NCI-H187 treated with DMSO at 0.1 percent for 48 hours (cell line): ENCODE measurements at places on chromosomes 2 and 18.

- DNase-seq, result no peak
Observed at GRCh38 chr18:62512532-62512931, 10.3 kb upstream of the ZCCHC2 start.

DNA sequence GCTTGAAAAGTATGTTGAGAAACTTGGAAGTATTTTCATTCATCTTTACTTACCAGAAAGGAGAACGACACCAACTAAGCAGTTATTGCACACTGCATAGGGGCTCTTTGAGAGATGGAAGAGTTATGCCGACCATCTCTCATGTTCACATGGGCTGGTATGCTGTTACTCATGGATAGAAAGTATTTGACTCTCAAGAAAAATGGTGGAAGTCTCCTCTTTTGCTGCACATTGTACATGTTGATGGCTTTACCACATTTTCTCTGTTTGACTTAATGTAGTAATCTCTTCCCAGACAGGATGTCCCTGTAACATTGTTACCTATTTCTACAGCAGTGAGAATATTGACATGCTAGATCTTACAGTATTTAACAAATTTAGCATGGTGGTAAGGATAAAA is 23.2 kb downstream of the CAB39 start:
- DNase-seq, result no peak

- DNase-seq, result no peak
Observed at GRCh38 chr18:56804395-56804794, 153.2 kb downstream of the WDR7 start.

DNA sequence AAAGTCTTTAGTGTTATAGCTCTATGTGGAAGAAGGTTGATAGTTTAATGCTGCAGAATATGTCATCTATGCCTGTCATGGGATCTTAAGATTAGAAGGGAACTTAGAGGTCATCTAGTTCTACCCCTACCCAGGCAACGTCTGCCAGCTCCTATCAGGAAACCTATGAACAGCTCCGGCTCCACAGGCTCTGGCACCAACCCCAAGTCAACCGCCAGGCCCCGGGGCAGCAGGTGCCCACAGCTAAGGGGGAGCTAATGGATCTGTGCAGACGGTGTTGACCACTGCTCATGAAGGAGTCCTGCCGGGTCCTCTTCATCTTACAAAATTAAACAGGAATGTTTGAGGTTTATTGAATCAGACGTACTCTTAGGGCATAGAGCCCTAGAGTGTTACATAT is 440.8 kb upstream of the KLHL29 start:
- DNase-seq, result no peak

- DNase-seq, result no peak
Observed at GRCh38 chr18:12420821-12421421, 13.2 kb downstream of the PRELID3A start.

- no peak for DNase-seq
Observed at GRCh38 chr2:133655610-133656009, 87.3 kb upstream of the NCKAP5 start.

- DNase-seq, result no peak
Observed at GRCh38 chr18:76973520-76974266, 151.3 kb downstream of the ZNF236 start.

GRCh38 chr2:224832207-224832606 is 116.0 kb upstream of the CCDC195 start:
- no peak for DNase-seq

DNA sequence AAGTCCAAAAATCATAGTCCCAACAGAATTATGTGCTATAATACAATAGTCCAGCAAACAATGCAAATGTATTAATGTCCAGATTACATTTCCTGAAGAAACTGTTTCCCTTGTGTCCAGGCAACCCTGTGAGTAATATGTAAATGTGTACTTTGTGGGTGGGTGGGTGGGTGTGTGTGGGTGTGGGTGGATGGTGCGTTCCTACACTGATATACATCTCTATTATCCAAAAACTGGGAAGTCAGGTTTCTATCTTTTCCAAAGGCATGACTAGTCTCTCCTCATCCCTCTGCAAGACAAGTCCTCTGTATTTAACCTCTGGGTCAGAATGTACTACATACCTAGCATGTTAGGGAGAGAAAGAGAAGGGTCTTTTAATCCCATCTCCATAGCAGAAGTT is 71.6 kb downstream of the LNPK start:
- DNase-seq, result no peak

- peak; percentile 47 for DNase-seq
Observed at GRCh38 chr18:657311-658000, at the start of gene TYMS. TSS of gene TYMS (plus strand) at chr18:657653. CDS start at chr18:657743, 90 bp downstream.

DNA sequence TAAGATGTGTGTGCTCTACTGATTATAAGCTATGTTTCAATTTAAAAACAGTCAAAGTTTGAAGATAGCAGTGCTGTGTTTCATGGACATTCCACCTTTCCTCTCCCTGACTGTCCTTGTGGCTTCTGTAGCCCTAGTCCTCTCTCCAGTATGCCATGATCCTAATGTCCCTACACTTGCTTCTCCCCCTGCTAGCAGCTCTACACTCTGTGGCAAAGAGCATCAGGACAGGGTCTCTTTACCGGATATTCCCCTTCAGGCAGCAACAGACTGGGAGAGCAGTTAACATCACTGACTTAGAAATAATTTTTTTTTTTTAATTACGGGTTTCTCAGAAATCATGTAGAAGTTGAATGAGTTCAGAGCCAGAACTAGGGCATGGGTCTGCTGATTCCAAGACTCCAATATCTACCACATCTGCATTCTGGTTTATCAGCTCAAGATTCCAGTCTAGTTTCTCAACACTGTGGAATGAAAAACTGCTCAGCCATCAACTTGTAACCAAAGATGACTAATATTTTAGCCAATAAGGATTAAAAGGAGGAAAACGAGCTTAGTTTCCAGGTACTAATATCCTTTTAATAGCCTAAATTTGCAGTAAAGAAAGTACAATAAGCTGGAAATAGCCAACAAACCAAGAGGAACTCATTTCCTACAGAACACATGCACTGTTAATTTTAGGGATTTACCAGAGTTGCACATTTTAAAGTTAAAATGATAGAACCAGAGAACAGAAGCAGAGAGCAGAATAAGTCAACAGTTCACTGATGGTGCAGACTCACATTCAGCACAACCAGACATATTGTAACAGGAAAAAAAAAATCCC is 45.2 kb downstream of the TMEM131 start:
- DNase-seq, result no peak

GRCh38 chr2:17309741-17310339 is 208.4 kb downstream of the RAD51AP2 start:
- DNase-seq, result peak; percentile 75

DNA sequence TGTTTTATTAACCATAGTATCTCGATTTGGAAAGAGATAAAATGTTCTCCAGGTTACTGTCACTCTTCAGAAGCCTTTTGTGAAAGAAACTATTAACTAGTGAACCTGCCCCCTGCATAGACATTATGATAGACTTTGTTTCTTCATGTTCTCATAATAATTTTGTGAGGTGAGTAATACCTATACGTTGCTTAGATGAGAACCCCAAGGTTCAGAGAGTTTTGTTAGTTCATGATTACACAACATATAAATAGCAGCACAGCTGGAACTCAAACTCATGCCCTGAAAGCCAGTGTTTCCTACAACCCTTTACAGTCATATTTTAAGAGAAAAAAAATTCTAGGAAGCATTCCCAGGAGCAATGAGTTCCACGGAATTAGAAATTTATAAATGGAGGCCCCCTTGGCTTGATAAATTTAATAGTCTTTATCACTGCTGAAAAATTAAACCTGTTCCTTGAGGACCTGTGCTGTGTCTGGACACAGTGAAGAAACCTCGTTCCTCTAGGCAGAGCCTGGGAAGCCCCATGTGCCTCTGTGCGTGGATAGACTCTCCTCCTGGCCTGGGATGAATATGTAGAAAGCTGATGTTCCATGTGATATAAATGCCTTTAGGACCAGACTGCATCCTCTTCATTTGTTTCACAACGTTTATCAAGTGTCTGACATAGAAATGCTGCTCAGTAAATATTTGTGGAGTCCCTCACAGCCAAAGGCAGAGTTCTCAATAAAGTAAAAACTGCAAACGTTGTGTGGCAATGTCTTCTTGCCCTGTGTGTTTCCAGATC is 1257.0 kb upstream of the GYPC start:
- no peak for DNase-seq

- no peak for DNase-seq
Observed at GRCh38 chr2:3403587-3404334, 24.3 kb downstream of the TRAPPC12 start.

DNA sequence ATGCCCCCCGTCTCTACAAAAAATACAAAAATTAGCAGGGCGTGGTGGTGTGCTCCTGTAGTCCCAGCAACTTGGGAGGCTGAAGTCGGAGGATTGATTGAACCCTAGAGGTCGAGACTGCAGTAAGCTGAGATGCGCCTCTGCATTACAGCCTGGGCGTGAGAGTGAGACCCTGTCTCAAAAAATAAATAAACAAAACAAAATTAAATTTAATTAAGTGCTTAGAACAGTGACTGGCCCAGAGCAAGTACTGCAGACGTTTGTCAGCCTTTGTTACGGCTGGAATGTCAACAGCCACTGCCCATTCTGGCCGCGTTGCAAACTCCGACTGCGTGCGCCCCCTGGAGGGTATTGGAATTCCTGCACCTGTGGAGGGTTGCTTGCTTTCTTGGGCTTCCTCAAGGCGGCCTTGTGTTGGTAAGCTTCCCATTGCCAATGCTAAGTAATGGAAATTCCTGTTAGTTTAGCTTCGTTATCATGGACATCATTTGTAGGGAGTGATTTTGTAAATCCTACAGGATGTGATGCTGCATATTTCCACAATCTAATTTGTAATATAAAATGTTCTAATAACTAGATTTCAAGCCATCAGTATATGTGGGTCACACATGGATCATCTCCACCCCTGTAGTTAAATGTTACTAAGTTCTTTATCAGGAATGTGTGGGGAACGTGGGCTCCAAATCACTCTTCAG is 15.9 kb upstream of the ATP6V1B1 start:
- no peak for DNase-seq

DNA sequence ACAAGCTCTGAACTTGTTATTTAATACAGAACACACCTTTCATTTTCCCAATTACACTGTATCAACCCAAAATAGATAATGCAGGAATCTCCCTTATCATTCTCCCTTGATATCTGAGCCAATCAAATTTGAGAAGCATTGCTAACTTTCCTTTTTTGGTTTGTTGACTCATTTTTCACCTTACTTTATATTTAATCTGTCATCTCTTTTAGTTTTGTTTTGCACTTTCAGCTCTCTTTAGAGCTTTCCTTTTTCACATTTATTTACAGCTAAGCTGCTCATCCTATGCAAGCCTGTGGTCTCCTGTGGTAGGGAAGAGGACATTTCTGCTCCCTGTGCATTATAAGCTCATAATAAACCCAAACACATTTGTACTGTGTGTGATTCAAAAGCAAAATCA is 50.1 kb downstream of the ITGAV start:
- no peak for DNase-seq

DNA sequence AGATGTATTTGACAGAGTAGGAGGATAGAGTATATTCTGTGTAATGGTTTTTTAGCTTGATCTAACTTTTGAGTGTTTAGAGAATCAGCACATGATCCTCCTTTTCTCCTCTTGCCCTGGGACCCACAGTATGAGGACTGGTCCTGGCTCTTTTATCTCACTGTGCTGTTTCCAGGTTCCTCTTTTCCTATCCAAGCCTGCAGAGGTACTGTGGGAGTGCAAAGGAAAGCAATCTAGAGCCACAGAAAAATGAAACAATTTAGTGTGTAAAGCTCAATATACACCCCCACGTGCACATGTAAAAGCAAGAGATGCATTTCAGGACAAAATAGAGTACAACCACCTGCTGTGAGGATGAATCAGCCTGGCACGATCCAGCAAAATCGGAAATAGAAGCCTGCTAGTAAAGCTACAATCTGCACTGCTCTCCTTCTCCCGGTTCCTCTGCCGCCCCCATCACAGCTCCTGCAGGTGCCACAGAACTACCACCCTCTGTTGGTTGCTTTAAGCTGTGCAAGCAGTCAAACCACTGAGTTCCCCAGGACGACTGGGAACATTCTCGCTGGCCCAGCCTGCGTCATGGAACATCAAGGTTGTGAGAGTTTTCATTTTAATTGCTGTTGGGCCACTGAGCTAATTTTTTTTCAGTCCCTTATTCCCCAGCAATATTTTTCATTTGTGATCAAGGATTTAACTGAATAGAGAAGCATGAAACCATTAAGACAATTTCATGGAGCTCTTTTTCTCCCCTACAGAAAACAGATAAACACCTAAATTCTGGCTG is 47.8 kb upstream of the MAPRE3 start:
- DNase-seq, result peak; percentile 29

GRCh38 chr2:119823734-119824334 is 64.1 kb downstream of the PTPN4 start:
- DNase-seq, result no peak

GRCh38 chr2:127597046-127597983 is 48.6 kb upstream of the GPR17 start:
- no peak for DNase-seq

DNA sequence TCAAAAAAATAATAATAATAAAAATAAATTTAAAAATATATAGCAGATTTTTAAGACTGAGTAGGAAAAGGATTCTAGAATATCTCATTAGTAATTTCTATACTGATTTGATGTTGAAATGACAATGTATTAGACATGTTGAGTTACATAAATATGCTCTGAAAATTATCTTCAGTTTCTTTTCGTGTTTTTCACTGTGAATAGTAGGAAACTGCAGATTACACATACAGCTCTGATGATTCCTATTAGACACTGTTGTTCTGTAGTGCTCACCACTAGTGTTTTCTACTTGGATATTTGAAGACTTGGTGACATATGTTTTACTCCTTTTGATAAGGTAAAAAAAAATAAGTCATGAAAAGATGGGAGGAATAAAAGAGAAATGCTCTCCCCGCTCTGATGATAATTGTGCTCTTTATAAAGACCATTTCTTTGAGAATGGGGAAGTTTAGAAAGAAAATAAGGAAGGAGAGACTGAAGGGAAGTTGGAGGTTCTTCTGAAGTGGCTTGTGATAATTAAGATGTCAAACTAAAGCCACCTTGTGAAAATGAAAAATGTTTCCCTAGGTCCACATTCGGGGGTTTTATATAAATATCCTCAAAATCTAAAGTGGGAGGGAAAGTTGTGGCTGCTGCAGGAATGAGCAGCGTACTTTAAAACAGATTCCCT is 52.9 kb downstream of the SLC9A2 start:
- DNase-seq, result no peak

- DNase-seq, result no peak
Observed at GRCh38 chr2:1647417-1648240, 96.7 kb downstream of the PXDN start.

DNA sequence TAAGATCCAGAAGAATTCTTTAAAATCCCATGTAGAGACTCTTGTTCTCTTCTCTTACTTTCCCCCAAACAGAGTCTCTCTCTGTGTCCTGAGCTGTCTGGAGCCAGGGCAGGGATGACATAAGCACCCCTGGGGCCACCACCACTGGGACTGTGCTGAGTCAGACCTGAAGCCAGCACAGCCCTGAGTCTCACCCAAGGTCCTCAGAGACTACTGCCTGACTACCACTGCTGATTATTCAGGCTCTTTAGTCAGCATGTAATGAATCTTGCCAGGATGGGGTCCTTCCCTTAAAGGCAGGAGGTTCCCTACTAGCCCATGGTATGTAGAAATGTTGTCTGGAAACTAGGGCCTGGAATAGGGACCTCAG is 34.9 kb upstream of the DYNC1I2 start:
- DNase-seq, result no peak

GRCh38 chr18:70249118-70249517 is 39.7 kb upstream of the SOCS6 start:
- no peak for DNase-seq

GRCh38 chr2:238603596-238603995 is 176.9 kb downstream of the ASB1 start:
- no peak for DNase-seq
